GM04503 (cell line): ENCODE measurements at places on chromosomes 3 and 15.

DNA sequence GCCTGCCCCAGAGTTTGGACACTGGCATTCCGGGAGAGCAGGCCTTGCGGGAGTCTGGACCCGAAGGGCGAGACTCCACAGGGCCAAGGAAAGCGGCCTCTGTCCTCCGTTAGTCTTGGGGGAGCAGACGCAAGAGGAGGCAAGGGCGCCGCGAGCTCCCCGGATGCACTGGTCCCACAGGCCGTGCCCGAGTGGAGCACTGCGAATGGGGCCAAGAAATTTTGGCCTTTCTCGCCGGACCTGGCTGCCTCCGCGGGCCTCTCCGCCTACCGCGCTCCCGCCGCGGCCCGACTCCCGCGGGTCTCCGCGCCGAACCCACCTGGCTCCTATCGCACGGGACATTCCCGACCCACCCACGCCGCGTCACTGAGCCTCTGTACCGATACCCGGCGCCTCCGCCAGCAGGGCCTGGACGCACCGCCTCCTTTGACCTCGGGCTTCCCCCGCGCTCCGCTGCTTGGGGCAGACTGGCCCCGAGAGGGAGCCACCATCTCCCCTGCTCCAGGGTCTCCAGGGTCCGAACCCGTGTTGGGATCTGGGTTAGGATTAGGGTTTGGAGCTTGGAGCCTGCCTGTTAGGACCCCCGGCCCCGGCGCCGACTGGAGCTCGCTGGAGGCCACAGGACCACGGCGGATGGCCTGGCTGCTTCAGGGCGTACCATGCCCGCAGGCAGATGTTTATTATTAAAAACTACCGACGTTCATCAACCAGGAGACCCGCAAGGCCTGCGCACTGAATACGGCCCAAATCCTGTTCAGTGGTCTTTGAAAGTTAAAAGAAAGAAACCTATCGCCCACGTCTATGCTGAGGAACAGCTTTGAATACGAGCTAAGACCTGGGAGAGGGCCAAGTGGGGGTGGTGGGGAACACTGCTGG lies 11.7 kb downstream of the SHOX2 start:
- DNase-seq = no peak

- no peak for DNase-seq
Observed at GRCh38 chr3:154952553-154952952, 127.6 kb upstream of the MME start.

- no peak for DNase-seq
Observed at GRCh38 chr15:72998226-72998625, 54.0 kb upstream of the NEO1 start.

GRCh38 chr15:86701611-86701963 lies 621.9 kb downstream of the AGBL1 start:
- DNase-seq = no peak

DNA sequence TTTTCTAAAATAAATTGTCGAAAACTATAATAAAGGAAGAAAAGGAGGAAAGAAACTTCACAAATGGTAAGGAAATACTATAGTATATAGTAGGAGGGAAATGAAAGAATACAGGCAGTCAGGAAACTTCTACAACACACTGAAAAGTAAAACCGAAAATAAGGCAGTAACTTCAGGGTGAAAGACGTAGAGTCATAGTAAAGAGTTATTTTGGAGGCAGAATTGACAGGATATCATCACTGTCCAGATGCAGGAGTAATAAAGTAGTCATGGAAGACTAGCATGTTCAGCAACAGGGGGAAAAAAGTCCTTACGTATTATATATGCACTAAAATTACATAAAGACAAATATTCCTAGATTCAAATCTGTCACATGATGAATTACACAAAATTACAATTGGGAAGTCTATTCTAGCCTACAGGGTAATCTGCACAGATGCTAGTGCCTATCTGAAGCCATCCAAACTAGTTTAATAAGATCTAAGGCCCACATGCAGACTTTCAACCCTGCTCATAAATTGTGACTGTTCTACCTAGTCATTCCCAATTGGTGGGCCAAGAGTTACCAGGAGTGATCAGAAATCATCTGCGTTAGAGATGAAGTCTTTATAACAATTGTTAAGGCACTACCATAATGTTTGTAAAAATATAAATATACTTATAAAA lies 14.0 kb downstream of the VPS13C start:
- no peak for DNase-seq

- DNase-seq = no peak
Observed at GRCh38 chr3:172125963-172126457, 86.6 kb downstream of the FNDC3B start.

GRCh38 chr15:93286446-93286845 lies 197.4 kb upstream of the RGMA start:
- no peak for DNase-seq

- no peak for DNase-seq
Observed at GRCh38 chr15:70559265-70560239, 203.8 kb downstream of the UACA start.
